CD8-positive, alpha-beta memory T cell (primary cell): ENCODE measurements at places on chromosomes 7 and 10.

- no peak for DNase-seq
Measured at GRCh38 chr7:148348466-148348865, 242.1 kb upstream of the C7orf33 start.

GRCh38 chr10:97805096-97805884 is 33.5 kb upstream of the SFRP5 start:
- peak; percentile 16 for DNase-seq

DNA sequence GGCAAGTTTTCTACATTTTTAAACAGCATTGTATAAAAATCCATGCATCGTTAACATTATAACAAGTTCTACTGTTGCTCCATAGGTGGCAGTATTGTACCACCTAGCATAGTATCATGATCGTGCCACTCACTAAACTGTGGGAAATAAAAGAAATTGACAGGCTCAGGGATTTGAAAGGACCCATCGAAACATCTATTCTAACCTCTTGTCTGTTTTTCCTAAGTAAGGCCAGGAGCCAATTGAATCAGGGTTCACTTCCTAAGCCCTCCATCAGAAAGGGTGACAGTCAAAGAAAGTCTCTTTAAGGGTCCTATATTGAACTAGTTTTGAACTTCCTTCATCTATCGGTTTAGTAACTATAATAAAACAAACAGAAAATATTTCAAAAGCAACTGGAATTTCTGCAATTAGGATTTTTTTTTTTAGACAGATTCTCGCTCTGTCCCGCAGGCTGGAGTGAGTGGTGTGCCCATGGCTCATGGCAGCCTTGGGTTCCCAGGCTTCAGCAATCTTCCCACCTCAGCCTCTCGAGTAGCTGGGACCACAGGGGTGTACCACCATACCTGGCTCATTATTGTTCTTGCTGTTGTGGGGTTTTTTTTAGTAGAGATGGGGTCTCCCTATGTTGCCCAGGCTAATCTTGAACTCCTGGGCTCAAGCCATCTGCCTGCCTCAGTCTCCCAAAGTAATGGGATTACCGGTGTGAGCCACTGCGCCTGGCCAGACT is 9.4 kb downstream of the HACD1 start:
- DNase-seq, result no peak

DNA sequence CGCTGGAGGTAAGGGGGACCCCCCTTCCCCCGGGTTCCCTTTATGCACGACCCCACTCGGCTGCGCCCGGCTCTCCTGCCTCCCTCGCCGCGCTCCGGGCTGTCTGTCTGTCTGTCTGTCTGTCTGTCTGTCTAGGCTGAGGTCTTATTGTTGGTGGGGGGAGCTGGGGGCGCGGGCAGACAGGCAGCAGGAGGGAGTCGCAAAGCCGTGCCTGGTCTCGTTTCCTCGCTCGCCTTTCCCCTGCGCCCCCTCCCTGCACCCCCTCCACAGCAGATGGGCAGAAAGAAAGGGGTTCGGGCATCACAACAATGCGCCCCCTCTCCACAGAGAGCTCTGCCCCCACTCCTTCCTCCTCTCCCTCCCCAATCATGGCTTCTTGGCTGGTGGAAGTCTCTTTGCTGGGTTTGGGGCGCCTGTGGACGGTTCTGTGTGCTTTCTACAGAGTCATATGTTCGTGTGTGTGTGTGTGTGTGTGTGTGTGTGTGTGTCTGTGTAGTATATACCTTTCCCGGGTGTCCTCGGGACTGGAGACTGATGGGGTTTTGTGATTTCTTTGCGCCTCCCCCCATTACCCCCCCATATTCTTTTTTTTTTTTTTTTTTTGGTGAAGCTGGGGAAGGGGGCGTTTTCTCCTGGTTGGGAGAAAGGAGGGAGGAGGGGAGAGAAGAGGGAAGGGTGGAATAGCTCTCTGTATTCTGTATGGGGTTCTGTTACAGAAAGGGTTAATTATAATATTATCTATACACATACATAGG is 1.9 kb downstream of the AUTS2 start:
- no peak for DNase-seq
